HS-27A (cell line): ENCODE measurements at places on chromosomes 5 and 9.

- no peak for DNase-seq
These were observed at the start of gene PDGFRB for GRCh38 chr5:150155258-150156026. Gene PDGFRB (minus strand): TSS chr5:150155845. CDS start chr5:150137047, 18,798 bp downstream.

- DNase-seq: no peak
These were observed 424 bp downstream of the HNRNPA0 start for GRCh38 chr5:137753691-137754187.

DNA sequence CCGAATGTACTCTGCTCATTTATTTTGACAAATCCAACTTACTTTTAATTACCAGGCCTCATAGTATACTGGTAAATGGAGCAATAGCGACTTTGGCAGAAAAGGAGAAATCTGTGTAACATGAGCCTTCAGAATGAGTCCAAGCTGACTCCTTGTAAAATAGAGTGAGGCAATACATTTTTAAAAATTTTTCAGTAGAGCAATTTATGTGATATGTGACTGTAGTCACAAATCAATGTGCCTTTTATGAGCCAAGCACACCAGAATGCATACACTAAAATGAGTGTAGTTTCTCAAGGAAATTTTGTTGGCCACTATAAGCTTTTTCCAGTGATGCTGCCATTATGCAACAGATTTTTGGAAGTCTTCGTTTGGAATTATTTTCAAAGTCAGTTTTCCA lies 73.8 kb downstream of the SNCAIP start:
- DNase-seq: no peak

DNA sequence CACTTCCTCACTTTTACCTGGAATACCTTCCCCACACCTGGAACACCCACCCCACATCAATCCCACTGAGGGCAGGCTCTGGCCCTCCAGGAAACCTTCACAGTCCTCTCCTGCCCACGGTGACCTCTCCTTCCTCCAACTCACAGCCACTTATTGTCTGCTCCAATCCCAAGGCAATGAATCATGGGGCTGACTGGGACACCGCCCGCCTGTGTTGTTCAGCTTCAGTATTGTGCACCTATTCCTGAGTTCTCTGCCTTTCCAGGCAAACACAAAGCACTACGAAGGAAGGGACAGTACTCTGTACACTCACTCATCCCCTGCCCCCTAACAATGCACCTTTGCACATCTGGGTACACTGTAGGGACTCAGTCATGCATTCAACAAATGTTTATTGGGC lies 7.3 kb downstream of the PCDH1 start:
- no peak for DNase-seq

GRCh38 chr5:16809010-16809394 lies 127.1 kb downstream of the MYO10 start:
- DNase-seq: no peak

- no peak for DNase-seq
These were observed 1.3 kb upstream of the SLC2A8 start for GRCh38 chr9:127395497-127396252.

DNA sequence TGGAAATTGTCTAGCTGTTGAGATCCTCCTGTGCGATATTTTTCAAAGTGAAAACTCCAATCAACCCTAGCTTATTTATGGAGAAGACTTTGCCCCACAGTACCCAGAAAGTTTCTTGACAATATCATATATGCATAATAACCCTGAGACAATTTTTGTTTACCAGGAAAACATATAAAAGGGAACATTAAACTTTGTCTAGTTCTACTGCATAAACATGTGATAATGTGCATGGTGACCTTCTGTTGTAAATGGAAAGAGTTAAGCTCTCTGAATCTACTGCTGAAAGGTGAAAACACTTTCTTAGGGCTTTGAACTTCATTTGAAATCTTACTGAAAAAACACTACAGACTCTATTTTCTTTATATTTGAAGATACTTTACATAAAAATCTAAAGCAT lies 32.2 kb upstream of the CDKN2B start:
- no peak for DNase-seq

GRCh38 chr5:54159893-54160195 lies 150.5 kb downstream of the ARL15 start:
- DNase-seq: no peak

GRCh38 chr5:62922191-62922590 lies 343.6 kb downstream of the LRRC70 start:
- DNase-seq: no peak

GRCh38 chr5:103461243-103461642 lies 101.3 kb downstream of the NUDT12 start:
- DNase-seq: no peak
